ENCODE measurements at places on chromosomes 7 and 10.

GRCh38 chr10:124224331-124225028 is 131.1 kb upstream of the CHST15 start:
- DNase-seq = no peak

DNA sequence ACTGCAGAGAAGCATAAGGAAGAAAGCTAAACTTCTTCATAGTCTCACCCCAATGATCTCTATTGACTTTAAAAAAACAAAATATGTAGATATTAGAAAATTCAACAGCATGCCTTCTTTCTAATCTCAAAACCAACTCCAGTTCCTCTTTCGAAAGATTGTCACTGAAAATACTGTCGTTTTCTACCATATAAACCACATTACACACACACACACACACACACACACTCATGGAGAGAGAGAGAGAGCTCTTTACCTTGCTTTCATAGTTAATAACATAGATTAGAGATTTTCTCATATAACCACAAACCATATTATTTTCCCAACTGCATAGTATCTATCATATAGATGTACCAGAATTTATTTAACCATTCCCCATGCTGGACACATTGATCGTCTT is 296.2 kb upstream of the MGMT start:
- no peak for DNase-seq

GRCh38 chr7:126489874-126490273 is 762.9 kb downstream of the GRM8 start:
- no peak for DNase-seq

DNA sequence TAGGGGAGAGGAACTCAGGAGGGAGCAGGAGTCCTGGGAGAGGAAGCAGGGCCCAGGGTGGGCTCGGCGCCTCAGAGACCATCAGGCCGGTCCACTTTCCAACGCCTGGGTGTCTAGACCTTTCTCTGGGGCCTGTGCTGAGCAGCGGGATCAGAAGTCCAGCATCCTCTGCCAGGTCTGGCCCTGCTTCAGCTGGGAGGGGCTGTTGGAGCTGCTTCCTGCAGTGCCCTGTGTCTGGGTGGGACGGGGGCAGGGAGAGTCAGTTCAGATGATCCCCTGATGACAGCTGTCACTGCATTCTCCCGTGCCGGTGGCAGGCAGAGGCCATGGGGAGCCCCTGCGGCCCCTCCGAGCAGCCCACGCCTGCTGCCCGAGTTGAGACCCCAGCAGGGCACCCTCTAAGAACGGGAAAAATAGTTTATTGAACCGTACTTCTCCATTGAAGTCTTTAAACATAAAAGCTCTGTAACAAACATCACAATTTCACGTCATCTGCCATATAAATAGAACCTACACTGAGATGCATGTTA is 23.3 kb downstream of the AP5Z1 start:
- DNase-seq = no peak

GRCh38 chr7:116505823-116506222 is 6.3 kb downstream of the CAV2 start:
- DNase-seq = no peak

DNA sequence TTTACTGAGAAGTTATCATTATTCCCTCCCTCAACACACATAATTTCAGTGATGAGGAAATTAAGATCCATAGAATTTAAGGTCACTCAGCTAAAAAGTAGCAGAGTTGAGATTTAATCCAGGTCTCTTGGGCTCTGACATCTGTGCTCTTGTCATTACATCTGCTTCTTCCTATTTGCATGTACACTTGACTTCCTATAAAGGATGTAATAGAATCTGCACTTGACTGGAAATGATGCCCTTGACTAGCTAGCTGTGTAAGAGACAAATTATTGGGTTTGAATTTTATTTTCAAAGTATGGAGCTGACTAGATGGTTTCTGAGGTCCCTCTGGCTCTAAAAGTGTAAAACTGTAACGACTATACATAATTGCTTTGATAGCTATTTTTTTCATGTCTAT is 59.5 kb downstream of the AGK start:
- no peak for DNase-seq

- DNase-seq = no peak
Observed at GRCh38 chr7:129436335-129436923, 2.2 kb downstream of the STRIP2 start.

DNA sequence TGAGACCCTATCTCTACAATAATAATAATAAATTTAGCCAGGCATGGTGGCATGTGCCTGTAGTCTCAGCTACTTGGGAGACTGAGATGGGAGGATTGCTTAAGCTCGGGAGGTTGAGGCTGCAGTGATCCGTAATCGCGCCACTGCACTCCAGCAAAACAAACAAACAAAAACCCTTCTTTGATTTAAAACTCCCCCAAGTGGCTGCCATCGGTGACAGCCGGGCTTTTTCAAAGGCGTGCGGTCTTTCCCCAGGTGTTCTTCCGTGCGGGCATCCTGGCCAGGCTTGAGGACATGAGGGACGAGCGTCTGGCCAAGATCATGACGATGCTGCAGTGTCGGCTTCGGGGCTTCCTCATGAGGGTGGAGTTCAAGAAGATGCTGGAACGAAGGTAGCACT is 1.9 kb upstream of the MYH16 start:
- DNase-seq = no peak

DNA sequence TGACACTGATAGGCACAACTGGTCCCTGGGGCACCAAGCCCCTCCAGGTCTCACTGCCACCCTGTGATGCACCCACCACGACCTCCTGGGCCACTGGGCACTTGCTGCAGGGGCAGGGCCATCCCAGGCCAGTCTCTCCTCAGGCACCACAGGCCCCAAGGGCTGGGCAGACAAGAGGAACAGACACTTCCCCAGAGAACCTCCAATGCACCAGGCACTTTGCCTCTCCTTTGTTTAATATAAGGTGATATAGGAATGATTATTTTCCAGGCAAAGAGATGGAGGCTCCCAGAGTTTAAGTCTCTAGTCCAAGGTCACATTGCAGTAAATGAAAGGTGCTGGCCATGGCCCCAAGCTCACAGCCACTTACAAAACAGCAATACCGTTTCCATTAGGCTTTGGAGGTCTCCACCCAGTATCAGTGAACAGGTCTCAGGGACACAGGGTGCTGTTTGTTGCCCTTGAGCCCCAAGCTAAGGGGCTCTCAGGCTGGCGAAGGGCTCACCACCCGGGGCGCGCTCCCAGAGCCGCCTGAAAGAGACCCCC is 4.5 kb downstream of the DEPP1 start:
- no peak for DNase-seq

DNA sequence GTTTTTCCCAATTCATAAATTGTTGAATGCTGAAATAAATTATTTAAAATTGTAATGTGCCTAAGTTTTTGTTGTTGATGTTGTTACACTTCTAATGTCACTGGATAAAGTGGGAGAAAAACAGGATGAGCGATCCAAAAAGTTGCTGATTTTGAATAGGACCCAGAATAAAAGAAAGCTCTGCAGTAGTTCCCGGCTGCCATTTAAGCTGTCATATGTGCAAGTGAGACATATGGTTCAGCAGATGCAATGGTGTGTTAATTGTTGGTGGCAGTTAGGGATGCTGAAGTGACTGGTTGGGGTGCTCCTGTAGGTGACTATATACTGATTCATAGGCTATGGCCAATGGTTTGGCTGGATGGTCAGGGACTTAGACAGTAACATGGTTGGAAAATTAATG is 1517.4 kb upstream of the LRRTM3 start:
- no peak for DNase-seq

- no peak for DNase-seq
Observed at GRCh38 chr7:132073920-132074589, 502.2 kb downstream of the PLXNA4 start.

GRCh38 chr10:132939957-132940790 is 2.2 kb downstream of the CFAP46 start:
- peak; percentile 51 for DNase-seq

GRCh38 chr7:27955011-27955410 is 215.0 kb downstream of the TAX1BP1 start:
- DNase-seq = no peak

GRCh38 chr7:149004405-149005370 is 23.6 kb downstream of the PDIA4 start:
- no peak for DNase-seq
